ENCODE measurements at places on chromosomes 12 and 14.

GRCh38 chr12:110649341-110649847, 35.5 kb downstream of the TCTN1 start:
- no peak for DNase-seq

DNA sequence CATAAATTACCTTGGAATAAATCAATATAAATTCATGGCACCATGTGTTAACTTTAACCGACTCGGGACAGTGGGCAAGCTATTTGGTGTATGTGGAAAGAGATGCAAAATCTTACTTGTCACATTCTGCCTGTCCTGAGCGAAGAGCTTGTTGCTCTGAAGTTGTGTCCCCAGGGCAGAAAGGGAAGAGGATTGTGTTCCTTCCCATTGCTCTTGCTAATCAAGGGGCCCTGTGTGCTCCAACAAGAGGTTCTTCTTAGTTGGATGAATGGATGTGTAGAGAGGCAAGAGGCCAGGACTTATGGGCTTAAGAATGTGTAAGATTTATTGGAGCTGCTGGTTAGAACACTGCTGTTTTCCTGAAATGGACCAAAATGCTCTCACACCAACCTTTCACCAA, 36.5 kb upstream of the FRS2 start:
- DNase-seq: no peak

GRCh38 chr12:455821-456220, 3.9 kb upstream of the B4GALNT3 start:
- DNase-seq: no peak

DNA sequence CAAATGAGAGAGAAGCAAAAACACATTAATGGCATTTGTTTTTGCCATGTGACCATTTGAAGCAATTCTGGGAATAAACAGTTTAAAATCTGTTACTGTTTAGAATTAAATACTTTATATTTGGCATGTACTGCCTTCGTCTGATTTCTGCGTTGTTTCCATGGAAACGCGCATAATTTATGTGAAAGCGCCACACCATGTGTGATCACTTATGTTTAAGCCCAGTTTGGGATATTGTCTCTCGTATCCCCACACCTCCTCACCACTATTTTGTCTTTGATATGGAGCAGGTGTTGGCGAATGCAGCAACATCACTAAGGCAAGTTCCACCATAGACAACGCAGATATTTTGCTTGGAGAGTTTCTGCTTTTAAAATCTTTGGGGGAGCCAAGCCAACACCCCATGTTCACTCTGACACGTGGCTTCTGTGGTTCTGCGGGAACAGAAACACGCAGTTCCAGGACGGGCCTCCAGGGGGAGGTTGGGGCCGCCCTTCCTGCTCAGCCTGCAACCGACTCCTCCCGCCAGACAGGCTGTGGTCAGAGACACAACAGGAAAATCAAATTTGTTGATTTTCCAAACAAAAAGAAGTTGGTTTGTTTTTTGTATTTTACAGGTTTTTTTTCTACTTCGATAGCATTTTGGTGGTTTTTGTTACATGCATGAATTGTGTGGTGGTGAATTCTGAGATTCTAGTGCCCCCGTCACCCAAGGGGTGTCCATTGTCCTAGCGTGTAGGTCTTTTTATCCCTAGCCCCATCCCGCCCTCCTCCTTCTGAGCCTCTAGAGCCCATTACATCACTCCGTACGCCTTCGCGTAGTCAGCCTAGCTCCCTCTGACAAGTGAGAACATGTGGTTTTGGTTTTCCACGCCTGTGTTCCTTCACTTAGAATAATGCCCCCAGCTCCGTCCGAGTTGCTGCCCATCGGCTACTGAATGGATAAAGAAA, 101.9 kb upstream of the SFSWAP start:
- DNase-seq: peak; percentile 31

DNA sequence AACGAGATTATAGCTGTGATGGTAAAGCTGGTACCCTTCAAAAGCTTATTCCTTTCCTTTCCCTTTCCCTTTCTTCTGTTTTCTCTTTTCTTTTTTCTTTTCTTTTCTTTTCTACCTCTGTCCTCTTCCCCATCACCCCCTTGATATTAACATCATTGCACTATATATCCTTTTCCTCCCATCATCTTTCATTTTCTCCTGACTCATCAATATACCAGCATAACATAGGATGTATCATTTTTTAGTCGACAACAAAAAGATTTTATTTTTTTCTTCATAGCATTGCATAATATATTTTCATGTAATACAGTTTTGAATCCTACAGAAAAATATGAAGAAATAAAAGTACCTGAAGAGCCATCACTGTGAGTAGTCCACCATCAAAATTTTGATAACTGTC, 230.6 kb downstream of the RAD51B start:
- no peak for DNase-seq

GRCh38 chr14:76937181-76938091, 91.1 kb downstream of the IRF2BPL start:
- DNase-seq: no peak

DNA sequence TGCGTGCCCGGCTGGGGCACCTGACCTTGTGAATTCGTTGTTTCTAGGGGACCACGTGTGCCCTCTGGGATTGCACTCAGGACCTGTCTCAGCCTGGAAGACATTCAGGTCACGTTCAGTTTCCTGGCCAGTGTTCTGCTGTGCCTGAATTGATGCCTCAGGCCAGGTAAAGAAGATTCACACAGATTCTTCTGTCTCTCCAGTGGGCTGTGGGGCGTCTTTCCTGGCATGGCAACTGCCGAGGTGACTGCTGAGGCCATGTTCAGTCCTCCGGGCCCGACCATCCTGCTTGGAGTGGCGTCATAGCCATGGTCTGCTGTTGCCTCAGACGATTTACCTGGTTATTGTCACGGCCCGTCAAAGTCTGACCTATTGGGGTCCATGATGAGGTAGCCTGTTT, 13.5 kb downstream of the ZNF605 start:
- no peak for DNase-seq

DNA sequence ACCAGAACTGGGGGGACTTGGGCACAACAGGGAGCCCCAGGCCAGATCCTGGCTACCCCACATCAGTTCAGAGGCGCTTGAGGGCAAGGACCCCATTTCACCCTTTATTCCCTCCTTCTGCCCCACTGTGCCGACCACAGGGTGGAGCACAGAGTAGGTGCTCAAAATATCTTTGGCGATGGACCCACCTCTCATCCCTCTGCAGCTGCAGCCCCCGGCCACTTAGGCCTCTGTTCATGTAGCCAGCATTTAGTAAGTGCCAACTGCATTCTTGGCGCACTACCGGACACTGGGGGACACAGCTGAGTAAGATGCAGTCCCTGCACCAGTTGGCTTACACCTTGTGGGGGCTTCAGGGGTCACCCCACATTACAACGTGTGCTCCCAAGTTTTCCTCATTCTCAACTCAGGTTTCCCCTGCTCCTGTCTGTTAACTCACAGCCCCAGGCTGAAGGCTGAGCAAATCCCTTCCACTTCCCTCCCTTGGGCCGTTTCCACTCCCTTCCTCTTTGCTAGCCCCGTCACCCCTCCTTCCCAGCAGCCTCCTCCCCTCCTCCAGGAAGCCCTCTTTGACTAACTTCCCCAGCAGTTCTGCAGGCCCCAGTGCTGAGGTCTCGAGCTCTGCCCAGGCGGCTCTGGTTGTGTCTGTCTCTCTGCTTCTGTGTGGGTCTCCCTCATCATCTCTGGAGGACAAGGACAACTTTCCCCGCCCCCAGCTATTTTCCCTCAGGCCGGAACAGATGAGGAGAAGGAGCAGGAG, 26.5 kb downstream of the KRT80 start:
- no peak for DNase-seq

DNA sequence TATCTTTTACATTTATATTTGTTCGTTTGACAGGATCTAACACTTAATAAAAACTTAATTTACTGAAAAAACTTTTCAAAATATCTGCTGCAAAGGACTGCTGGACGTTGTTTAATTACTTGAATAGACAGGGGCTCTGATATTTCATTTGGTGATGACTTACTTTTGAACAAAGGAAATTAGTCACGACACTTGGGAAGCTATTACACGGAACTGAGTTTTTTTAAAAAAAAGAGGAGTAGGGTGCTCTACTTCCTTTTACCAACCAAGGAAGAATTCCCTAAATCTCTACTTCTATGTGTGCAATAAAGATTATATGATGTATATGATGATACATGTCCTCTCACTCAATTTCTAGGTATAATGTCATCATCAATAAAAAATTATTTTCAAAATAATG, 4.7 kb downstream of the FGD6 start:
- DNase-seq: no peak

DNA sequence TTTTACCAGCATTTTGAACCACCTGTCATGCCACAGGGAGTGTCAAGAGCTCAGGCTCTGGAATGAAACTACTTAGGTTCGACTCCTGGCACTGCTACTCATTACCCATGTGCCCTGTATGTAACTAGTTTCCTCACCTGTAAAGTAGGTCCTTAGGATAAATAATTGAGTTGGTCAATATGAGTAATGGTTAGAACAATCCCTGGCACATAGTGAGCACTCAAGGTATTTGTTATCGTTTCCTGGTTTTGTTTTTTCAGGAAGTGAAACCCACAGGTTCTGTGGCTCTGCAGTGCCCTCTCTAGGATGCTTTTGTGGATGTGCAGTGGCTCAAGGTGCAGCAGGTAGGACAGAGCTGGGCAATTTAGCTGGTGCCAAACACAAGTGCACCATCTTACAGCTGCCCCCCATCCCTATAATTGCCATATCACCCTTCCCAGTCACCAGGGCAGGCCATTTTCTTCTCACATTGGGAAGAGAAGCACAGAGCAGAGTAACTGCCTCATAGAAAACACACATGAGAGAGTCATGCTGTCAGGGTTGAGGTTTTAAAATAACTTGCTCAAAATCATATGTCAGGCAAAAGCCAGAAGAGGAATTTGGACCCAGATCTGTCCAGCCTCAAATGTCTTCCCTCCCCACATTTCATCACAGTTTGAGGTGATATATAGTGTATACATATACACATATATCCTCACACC, 297.5 kb downstream of the RPAP3 start:
- DNase-seq: no peak

- no peak for DNase-seq
These were observed 94.7 kb downstream of the SLC38A1 start for GRCh38 chr12:46174061-46174662.

- DNase-seq: peak; percentile 61
These were observed 26.3 kb downstream of the BICDL1 start for GRCh38 chr12:120015313-120015712.

- DNase-seq: no peak
These were observed 7.6 kb upstream of the EIF2S3B start for GRCh38 chr12:10498042-10498441.
